Stimulated activated CD8-positive, alpha-beta memory T cell treated with anti-CD3 and anti-CD28 coated beads, Interleukin-12 subunit alpha, Interleukin-12 subunit beta, amount 100 ng/mL, for 1 hour (primary cell): ENCODE measurements at places on chromosomes 16 and 17.

DNA sequence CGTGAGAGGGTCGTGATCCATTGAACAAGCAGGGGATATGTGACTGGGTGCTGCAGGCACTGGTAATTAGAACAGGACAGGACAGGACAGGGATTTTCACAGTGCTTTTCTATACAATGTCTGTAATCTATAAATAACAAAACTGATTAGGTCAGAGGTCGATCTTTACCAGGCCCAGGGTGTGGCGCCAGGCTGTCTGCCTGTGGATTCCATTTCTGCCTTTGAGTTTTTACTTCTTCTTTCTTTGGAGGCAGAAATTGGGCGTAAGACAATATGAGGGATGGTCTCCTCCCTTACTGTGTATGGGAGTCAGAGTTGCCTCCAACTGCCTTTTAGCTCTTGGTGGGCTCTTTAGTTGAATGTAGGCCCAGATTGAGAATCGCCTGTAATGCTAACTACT is 1.5 kb upstream of the ZNF764 start:
- DNase-seq, result no peak

DNA sequence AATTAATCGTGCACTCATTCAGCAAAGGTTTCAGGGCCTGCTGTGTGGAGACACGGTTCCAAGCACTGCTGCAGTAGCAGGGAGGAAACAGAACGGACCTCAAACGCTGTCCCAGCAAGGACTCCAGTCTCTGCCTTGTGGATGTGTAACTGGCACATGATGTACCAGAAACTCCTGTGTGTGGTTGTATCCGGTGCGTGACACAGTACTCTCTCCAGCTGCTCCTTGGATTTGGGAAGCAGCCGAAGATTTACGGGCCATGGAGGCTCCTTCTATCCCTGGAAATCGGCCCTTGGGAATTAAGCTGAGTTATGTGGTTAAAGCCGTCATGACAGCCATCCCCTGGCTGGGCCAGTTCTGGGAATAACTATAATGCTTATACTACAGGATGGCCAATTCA is 8.5 kb upstream of the ANKRD11 start:
- DNase-seq, result no peak

DNA sequence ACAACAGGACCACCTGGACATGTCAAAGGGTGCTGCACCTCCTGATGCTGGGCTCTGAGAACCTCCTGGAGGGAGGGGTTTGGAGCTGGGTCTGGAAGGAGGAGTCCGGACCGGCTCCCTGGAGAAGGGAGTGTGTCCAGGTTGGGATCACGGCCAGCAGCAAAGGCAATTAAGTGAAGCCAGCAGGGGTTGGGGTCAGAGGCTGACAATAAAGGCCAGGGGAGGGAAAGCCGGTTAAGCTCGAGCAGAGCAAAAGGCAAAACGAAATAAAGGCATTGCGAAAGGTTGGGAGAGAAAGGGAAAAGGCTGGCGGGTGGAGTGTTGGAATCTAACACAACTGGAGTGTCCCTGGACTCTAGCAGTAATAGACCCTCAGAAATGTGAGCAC is 992 bp upstream of the CACNG4 start:
- DNase-seq, result no peak

DNA sequence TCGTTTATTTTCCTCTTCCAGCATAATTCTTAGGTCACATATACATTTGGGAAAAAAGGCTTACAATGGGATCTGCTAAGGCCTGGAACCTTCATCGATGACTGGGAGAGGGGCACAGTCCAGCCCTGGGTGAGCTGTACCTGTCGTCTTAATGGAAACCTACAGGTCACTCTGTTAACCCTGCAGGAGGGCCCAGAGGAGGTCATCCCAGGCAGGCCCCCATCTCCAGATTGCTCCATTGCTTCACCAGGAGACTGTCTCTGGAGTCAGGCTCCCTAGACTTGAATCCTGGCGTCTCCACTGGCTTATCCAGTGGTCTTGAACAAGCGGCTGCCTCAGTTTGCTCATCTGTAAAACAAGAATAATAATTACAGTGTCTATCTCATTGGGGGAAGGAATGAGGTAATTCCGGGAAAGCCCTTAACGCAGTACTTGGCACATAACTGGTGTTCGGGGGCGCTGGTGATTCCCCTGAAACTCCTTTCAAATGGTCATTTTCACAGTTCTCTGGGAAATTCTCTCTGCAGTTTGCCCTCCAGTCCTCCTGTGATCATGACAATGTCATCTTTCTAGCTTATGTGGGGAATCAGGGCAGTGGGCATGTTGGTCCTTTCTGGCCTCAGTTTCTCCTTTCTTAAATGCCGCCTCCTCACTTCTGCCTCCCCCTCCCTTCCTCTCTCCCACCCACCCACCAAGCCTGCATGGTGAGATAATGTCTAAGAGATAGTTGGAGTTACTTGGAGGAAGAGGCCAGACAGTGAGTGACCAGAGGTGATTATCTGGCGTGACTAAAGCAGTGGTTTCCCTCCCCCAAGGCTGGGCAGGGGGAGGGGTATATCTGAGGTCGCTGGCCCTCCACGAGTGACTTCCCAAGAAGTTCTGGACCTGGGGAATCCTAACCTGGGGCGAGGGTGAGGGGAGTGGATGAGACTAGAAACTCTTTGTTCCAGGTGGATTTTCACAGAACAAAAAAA is 31.3 kb upstream of the TAC4 start:
- DNase-seq, result no peak

DNA sequence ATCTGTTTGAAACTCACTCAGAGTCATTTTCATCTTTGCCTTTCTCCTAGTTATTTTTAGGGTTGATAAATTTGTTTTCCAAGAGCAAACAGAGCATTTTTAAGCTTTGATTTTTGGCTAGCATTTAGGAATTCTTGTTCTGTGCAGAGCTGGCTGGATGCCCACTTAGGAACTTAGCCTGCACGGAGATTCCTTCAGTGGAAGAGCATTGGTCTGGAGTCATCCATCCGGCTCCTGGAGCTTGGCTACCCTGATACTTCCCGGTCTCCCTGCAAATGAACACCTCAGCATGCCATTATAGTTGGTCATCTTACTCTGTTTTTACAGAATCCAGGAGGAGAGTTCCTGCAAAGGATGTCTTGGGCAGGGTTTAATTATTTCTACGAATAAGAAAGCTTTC is 57.1 kb downstream of the SPECC1 start:
- DNase-seq, result no peak

- DNase-seq, result no peak
Observed at GRCh38 chr16:53629151-53629550, 74.5 kb downstream of the RPGRIP1L start.

DNA sequence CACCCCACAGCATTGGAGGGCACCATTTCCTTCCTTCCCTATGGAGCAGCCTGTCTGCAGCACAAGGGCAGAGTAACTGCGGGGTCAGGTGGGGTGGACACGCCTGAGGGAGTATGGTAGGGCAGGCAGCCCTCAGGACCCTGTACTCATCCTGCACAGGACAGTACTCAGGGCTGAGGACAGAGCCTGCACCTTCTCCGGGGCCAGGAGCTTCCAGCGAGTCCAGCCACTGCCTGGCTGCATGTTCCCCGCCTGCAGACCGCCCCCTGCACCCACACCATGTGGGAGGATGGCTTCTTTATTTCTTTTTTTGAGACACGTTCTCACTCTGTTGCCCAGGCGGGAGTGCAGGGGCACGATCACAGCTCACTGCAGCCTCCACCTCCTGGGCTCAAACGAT is 47.6 kb upstream of the CDC42EP4 start:
- no peak for DNase-seq

DNA sequence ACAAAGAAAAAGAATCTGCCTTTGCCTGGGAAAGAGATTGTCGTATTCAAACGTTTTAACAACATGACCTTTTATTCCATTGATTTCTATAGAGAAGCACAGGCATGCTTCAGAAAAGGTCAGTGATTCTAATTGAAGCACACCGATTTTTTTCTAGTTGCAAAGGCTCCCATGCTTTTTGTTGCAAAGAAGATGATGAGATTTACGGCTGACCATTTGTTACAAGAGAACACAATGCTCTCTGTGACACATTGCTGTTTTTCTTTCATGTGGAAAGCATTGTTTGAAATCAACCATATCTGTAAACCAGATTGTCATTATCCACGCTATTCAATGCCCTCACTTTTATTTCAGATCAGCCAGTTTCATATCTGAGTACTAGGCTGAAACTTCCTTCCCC is 99.8 kb downstream of the NLK start:
- DNase-seq, result no peak

DNA sequence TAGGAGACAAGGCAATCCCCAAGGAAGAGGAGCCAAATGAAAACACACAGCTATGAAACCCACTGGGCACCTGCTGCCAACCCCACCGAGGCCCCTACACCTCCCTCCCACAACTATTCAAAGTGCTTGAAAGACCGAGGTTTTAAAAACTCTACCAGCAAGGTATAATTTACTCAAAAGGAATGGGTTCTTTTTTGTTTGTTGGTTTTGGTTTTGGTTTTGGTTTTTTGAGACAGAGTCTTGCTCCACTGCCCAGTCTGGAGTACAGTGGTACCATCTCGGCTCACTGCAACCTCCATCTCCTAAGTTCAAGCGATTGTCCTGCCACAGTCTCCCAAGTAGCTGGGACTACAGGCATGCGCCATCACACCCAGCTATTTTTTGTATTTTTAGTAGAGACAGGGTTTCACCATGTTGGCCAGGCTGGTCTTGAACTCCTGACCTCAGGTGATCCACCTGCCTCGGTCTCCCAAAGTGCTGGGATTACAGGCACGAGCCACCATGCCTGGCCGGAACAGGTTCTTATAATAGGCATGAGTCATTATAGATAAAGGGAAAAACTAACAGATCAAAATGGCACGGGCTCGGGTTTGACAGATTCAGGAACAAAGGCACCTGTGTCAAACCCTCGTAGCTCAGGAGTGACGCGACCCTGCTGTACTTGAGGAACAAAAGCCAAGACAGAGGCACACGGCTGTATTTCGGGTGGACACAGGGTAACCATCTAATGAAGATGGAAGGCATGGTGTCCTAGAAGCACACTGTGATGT is 40.7 kb downstream of the COTL1 start:
- no peak for DNase-seq

GRCh38 chr16:1787322-1788094 is 4.7 kb downstream of the NUBP2 start:
- DNase-seq, result no peak

- no peak for DNase-seq
Observed at GRCh38 chr16:85829171-85829719, 29.8 kb downstream of the COX4I1 start.

DNA sequence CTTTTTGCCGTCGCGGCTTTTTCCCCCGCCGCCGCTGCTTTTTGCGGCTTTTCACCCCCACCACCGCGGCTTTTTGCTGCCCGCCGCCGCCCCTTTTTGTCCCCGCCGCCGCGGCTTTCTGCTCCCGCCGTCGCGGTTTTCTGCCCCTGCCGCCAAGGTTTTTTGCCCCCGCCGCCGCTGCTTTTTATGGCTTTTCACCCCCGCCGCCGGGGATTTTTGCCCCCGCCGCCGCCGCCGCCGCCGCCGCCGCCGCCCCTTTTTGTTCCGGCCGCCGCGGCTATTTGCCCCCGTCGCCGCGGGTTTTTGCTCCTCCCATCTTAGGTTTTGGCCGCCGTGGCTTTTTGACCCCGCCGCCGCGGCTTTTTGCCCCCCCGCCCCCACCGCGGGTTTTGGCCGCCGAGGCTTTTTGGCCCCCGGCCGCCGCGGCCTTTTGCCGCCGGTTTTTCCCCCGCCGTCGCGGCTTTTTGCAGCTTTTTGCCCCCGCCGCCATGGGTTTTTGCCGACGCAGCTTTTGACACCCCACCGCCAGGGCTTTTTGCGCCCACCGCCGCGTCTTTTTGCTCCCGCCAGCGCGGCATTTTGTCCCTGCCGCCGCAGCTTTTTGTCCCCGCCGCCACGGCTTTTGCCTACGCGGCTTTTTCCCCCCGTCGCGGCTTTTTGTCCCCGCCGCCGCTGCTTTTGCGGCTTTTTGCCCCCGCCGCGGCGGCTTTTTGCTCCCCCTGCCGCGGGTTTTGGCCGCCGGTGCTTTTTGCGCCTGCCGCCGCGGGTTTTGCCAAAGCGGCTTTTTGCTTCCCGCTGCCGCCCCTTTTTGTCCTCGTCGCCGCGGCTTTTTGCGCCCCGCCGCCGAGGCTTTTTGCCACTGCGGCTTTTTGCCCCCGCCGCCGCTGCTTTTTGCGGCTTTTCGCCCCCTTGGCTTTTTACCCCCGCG is 519.4 kb upstream of the WSB1 start:
- DNase-seq, result no peak

- DNase-seq, result no peak
Observed at GRCh38 chr17:22704674-22705073, 1012.4 kb downstream of the KCNJ18 start.

- no peak for DNase-seq
Observed at GRCh38 chr17:55672585-55673501, 49.8 kb downstream of the TMEM100 start.

DNA sequence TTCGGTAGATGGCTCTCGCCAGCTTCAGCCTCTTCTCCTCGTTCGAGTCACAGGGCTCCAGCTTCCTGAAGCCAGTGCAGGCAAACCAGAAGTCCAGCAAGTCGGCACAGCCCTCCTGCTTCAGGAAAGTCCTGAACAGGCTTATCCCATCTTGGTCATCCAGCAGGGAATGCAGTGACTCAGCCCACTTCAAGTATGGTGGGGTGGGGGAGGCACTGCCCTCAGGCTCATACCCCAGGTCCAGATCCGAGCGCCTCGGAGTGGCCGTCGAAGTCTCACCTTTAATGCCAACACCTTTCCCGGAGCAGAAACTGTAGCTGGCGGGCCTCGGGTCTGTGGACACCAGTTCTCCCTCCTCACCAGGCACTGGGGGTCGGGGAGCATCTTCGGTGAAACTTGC is 5.9 kb downstream of the AXIN1 start:
- DNase-seq, result no peak

- DNase-seq, result no peak
Observed at GRCh38 chr17:81397314-81398175, 2.3 kb downstream of the BAHCC1 start.
